Stimulated activated CD4-positive, alpha-beta T cell treated with anti-CD3 and anti-CD28 coated beads, Interleukin-12 subunit alpha, Interleukin-12 subunit beta, amount 100 ng/mL, for 24 hours (primary cell): ENCODE measurements at places on chromosomes 12 and 14.

- no peak for DNase-seq
Measured at GRCh38 chr14:32404784-32405573, 75.9 kb downstream of the AKAP6 start.

GRCh38 chr14:44316647-44317440 lies 190.2 kb downstream of the FSCB start:
- DNase-seq, result no peak

DNA sequence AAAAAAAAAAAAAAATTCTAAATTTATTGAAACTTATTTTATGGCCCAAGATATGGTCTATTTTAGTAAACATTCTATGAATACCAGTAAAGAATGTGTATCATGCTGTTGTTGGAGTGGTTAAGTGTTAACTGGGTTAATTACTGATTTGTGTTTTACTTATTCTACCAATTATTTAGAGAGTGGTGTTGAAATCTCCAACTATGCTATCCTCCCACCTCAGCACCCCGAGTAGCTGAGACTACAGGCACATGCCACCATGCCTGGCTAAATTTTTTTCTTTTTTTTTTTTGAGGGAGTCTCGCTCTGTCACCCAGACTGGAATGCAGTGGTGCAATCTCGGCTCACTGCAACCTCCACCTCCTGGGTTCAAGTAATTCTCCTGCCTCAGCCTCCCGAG lies 72.2 kb downstream of the R3HDM2 start:
- no peak for DNase-seq

DNA sequence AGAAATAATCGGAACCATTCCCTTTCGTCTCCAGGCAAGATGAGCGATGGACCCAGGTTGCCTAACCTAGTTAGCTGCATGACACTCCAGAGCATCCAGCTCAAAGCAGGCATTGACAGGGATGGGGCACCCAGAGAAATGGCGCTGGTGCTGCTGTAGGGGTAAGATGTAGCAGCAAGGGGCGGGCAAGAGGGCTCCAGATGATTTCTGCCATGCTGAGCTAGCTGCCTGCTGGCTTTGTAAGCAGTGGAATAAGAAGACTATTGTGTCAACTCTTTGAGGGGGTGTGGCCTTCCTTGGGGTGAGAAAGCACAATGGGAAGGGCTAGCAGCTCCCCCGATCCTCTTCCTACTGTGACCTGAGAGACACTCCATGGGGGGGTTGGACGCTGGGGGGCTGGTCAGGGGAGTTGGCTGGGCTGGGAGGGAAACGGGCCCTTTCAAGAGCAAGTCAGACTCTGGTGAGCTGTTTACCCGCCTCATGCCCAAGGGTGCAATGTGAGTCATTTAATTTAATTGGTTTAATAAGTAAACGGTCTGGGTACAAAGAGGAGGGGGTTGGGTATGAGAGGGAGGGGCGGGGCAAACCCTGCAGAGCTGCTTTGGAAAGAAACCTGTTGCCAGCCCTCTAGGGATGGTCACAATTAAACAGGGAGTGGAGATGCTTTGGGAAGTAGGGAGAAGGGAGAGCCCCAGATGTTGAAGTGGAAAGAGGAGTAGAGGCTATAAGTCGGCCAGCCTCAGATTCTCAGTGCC lies 50.5 kb downstream of the B4GALNT3 start:
- DNase-seq, result no peak

DNA sequence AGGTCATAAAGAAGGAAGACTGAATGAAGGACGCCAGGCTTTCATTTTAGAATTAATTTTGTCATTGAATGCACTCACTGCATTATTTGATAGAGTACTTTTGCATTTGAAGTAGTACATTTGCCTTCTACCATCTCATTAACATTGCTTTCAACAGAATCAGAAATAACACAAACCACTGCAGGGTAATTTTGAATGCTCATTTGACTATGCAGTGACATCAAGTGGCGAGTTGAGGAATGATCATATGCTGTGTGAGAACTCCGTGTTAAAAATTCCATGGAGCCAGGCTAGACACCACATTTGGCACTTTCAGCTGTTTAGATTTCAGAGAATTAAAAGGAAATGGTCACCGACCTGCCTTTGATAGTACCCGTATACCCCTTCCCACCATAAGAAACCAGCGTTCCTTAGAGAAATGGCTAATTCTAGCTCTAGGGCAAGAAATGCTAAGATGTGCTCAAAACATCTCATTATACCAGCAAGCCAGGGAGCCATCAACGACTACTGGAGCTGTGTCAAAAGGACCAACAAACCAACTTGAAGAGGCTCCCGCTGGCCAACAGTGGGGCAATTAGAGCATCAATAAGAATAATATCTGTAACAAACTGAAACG lies 16.5 kb downstream of the HEBP1 start:
- no peak for DNase-seq

DNA sequence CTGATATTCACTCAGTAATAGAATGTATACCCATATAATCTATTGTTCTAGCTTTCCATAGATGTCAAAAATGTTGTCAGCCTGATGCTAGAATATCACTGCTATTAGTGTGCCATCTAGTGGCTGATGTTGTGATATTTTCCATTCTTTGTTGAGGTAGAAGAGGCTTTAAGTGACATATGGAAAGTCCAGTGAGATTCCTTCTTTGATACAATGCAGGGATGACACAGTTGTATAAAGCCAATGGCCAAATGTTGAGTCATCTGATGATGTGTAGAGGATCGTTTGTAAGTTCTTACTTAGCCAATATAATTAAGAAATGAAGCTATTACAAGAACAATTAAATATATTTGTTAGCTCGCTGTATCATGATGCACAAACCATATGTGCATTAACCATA lies 58.1 kb upstream of the PCED1B start:
- DNase-seq, result no peak

- DNase-seq, result no peak
Measured at GRCh38 chr12:21891751-21892217, 49.4 kb downstream of the ABCC9 start.

DNA sequence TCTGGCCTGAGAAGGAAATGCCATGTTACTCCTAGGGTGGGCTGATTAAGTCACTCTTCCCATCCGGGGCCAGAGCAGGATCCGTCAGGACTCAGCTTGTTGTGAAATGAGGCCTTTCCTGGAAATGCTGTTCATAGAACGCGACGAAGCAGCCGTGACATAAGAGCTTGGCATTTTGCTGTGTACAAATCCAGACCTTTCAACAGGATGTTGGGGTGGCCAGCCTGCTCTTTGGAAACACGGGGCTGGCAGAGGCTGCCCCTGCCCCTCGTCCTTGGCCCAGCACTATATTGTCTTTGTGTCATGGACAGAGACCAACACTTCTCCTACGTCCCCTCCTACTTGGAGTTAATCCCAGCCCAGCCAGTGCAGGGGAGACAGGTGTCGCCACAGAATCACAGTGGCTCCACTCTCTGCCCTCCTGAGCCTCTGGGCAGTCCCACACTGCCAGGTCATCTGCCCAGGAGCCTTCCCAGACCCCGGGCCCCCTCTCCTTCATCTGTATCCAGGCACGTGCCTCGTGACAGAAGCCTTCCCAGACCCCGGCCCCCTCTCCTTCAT lies 18.6 kb upstream of the EIF5 start:
- DNase-seq, result no peak

- DNase-seq, result no peak
Measured at GRCh38 chr12:50276912-50277671, 6.2 kb downstream of the LIMA1 start.

- DNase-seq, result no peak
Measured at GRCh38 chr12:42019746-42020145, 124.9 kb downstream of the GXYLT1 start.

DNA sequence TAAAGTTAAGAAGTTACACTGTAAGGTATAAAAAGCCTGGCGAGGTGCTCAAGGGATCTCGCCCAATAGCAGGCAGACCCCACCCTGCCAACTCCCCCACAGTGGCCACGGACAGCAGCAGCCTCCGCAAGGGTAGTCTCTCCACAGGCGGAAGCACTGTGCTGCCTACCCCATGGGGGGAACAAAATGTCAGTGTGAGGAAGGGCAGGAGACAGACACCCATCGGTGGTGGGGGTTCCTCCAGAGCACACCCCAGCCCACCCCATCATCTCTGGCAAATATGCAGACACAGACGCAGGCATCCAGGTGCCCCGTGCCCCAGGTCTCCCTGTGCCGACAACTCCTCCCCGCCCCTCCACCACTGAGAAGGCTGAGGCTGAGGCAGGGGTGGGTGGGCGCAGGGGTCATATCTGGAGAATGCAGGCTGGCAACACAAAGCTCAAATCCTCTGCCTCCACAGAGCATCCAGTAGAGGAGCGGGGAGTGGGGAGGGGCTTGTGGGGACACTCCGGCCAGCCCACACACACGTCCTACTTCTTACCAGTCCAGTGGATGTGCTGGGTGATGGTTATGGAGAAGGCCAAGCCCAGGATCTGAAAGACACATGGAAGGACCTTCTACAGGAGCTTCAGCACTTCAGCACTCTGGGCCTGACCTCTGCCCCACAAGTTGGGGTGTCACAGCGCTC lies 68.3 kb upstream of the DDX11 start:
- DNase-seq, result no peak

DNA sequence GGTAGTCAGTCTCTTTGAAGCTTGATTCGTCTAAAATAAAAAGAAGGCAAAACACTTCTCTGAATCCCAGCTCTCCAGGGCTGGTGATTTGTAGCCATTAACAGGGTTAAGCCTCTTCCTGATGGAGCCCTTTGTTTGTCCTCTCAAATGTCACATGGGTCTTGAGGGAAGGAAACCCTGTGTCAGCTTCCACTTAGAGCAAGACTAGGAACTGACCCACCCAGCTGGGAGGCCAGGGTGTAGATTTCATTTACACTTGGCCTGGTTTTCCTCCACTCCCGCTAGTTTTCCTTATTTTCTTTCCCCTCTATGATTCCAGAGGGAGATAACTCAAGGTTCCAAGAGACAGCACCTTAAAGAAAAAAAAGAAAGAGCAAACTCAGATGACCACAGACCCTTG lies 230.5 kb upstream of the EGLN3 start:
- DNase-seq, result no peak

DNA sequence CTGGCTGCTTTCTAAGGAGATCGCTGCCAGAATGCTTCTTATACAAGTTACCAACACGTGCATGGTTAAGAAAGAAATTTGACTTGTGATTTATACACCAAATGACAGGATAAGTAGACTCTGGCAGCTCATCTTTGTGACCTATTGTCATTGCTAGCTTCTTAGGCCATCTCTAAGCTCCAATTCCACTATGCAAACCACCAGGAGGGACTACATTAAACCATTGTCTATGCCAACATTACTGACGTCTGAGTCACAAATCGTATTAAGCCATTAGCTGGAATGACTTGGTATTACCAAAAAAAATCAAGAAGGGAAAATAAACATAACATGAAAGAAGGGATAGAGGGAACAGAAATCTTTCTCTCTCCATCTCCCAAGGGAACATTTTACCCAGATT lies 15.8 kb upstream of the VPS33A start:
- no peak for DNase-seq

DNA sequence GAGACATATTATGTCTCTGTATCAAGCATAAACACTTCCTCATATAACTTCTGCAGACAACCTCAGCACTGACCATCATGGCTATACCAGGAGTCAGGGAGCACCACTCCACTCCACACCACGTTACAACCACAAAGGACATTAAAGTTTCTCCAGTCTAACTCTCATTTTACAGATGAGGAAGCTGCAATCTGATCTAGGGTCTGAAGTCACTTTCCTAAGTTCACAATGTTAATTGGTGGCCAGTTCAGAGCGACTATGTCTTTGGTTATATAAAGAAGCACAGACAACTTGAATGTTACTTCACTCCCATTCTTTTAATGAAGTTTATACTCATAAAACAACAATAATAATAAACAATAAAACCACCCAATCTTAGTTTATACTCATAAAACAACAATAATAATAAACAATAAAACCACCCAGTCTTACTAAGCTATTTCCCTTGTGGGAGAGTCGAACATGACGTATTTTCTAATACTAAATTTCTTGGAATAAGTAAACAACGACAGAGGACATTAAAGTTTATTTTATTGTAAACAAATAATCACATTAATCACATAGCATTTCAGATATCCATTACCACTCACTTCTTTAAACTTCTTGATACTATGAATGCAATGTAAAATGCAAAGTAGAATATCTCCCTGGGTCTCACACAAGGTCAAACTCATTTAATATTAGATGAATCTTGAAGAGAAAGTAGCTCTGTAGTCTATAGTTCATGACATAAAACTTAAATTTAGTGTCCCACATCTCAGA lies 72.4 kb upstream of the SSTR1 start:
- DNase-seq, result no peak

DNA sequence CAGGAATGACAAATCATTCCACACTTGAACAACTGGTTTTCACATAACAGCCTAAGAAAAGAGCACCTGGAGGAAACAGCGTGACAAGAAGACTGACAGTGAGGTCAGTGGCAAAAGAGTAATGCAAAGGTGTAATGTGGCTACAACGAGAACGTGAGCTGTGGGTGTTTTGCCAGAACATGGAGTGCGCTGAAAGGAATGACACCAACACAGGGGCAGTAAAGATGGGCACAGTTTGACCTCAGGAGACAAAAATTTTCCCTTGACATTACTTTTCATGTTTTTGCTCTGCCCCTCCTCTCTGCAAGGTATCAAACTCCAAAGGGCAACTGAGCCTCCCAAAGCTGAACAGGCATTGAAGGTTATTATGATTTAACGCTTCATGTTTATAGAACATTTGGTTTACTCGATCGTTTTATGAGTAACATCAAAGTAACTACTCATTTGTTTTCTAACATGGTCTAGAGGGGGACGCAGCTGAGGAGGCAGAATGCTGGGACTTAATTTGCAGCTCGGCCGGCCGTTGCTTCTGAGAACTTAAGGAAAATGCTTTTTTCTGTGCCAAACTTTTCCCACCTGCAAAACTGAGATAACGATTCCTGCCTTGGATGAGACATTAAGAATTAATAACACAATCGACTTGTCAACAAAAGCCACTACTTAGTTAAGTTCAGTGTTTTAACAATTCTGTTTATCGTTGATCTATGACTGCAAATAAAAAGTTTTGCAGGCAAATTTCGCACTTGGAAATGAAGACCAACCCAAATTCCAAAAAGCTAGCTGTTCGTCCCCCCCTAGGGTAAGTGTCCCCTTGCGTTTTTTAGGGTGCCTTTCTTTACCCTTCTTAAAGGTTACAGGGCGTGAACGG lies 954 bp downstream of the HAUS4 start:
- no peak for DNase-seq
